ENCODE measurements at places on chromosomes 1 and 21.

- no peak for DNase-seq
Observed at GRCh38 chr1:221431068-221431651, 310.7 kb downstream of the DUSP10 start.

- no peak for DNase-seq
Observed at GRCh38 chr1:225427235-225428067, at the start of gene LBR. Gene LBR, minus strand, starts transcription at chr1:225428038. Its CDS starts 3,963 bp downstream, at chr1:225424075.

- DNase-seq = no peak
Observed at GRCh38 chr1:62452951-62453350, 16.1 kb downstream of the USP1 start.

DNA sequence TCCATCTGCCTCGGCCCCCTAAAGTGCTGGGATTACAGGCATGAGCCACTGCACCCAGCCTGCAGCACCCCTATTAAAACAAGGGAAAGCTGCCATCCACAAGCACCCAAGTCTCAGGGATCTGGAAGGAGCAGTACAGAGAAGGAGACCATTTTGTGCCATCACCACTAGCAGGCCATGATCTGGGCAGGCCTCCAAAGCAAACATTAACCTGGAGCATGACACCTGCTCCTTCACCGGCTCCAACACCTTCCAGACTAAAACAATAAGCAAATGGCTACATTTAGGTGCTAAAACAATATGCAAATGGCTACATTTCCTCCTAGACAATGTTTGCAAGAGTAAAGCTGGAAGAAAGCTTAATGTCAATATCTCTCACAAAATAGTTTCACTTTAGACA is 16.7 kb downstream of the MEAF6 start:
- DNase-seq = no peak

DNA sequence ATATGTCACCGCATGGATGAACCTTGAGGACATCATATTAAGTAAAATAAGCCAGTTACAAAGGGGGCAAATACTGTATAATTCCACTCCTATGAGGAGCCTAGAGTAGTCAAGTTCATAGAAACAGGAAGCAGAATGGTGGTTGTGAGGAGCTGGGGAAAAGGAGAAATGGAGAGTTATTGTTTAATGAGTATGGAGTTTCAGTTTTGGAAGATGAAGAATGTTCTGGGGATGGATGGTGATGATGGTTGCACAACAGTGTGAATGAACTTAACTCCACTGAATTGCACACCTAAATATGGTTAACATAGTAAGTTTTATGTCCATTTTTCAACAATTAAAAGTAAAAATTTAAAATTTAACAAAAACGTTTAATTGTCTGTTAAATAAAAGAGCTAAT is 220.9 kb upstream of the JUN start:
- no peak for DNase-seq

GRCh38 chr1:244820131-244820530 is 15.3 kb upstream of the COX20 start:
- no peak for DNase-seq

- DNase-seq = no peak
Observed at GRCh38 chr1:118868387-118868786, 119.8 kb downstream of the TBX15 start.

DNA sequence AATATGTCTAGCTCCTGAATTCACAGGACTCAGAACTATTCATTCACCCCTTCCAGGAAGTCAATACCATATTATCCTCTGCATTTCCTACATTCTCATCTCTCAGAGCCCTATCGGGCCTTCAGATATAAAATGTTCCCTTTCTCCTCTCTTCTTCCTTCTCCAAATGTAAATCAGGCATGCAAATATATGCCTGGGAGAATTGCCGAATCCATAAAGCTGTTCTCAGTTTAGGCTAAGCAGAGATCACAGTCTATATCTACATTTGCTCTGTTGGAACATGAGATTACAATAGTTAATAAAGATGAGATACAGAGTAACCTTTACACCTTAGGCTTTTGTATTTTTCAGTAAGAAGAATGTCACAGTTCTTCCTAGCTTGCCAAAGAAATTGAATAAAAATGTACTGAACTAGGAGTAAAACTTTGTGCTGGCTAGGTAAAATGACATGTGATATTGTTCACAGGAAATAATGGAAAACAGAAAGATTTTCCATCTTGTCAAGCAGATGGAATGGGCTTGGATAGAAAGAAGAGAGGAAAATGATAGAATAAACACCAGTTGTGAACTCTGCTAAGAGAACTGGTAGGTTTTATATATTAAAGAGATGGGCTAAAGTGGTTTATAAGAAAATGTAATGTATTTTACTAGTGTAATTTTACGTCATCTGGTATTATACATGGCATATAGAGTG is 161.5 kb downstream of the NRIP1 start:
- DNase-seq = no peak

DNA sequence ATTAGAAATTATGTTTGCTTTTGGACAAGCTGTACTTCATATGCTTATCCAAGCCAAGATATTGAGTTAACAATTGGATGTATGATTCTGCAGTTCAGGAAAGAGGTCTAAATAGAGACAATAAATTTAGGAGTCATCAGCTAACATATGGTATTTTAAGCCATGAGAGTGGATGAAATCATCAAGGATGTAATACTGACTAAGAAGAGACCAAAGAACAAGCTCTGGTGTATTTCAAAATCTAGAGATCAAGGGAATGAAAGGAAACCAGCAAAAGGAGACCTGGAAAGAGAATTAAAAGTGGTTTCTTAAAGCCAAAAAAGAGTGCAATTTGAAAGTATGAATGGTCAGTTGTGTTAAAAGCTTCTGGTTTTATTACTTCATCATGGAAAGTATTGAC is 183.6 kb upstream of the BEND5 start:
- DNase-seq = no peak

DNA sequence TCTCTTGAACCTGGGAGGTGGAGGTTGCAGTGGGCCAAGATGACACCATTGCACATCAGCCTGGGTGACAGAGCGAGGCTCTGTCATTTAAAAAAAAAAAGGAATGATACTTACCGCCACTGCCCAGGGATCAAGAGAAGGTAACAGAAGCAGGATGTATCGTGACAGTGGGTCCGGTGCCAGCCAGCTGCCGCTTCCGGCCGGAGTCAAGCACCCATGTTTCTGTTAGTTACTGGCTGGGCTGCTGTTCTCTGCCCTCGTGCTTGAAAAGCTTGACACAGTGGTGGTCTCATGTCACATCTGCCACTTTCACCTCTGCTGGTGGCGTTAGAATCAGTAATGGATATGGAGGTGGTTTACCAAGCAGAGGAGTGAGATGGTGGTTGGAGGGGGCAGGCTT is 21.0 kb downstream of the IFNGR2 start:
- no peak for DNase-seq

DNA sequence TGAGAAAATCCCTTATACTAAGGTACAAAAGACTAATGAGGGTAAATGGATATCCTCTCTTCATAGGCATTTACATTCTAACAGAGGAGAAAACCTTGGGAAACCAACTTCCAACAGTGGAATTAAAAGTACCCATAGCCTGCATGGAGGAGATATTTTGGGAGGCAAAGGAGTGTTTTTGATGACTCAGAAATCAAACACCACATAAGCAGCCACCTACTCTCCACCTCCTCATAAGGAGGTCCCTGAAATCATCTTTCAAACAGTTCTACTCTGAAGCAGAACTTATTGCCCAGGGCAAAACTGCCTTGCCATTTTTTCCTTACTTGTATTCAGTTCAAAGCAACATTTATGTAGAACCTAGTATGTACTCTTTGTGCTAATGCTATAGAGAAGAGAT is 211.3 kb downstream of the KCNH1 start:
- DNase-seq = no peak

GRCh38 chr1:64231654-64232053 is 28.2 kb downstream of the UBE2U start:
- DNase-seq = no peak

GRCh38 chr1:55064861-55065263 is 25.5 kb downstream of the PCSK9 start:
- DNase-seq = peak; percentile 43

DNA sequence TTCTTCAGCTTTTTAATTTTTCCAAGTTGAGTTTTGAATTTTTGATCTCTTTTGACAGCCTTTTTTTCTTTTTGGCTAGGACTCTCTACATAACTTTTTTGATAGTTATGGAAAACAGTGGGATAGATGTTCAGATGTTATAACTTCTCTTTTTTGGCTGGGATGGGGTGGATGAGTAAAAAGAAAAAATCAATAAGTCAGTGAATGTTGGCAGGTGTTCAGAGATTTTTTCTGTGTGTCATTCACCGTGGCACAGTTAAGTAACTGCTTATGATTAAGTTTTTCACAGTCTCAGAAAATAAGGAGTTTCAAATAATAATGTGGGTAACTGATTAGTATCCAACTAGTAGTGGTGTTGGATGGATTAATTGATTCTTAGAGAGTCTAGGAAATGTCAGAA is 24.0 kb downstream of the HS2ST1 start:
- DNase-seq = no peak

- no peak for DNase-seq
Observed at GRCh38 chr1:180915426-180915965, 2.8 kb downstream of the KIAA1614 start.

DNA sequence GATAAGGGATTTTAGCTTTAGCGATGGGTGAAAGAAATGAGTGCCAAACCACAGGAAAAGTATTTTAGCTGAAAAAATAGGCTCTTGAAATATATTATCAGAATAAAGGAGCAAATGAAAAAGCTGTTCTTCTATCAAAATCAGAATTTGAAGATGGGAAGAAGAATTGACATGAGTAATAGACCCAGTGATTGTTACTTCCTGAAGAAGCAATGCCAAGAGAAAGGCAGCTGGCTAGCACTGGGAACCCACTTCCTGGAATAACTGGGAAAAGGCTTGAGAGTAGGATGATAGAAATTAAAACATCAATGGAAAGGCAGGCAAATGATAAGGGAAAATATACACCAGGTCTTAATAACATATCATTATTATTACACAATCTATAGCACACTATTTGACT is 29.9 kb upstream of the LYPLAL1 start:
- no peak for DNase-seq

DNA sequence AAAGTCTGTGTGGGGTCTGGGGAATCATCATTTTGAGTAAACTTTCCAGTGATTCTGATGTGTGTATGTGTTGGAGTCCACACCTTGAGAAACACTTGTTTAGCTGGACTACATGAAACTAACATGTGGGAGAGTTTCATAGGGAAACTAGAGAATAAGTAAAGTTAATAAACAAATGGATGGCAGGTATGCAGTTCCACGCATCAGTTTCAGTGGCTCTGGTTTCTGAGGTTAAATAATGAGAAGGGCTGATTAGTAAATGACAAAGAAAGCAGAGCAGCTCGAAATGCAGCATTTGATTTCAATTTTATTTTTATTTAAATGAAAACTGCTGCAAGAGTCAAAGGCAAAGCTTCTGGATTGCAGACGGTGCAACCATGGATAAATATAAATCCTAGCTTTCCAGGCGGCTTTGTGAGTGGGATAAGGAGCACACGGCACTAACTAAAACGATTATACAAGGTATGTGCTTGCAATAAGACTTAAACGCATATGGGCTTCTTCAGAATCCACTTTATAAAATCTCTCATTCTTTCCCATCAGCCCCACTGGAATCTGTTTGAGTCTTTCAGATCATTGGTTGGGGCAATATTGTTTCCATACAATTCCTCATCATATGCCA is 310.7 kb downstream of the PLPP3 start:
- no peak for DNase-seq

- DNase-seq = peak; percentile 27
Observed at GRCh38 chr1:18805925-18806849, 53.3 kb downstream of the TAS1R2 start.

GRCh38 chr21:32329331-32329730 is 30.7 kb downstream of the MRAP start:
- DNase-seq = peak; percentile 85

DNA sequence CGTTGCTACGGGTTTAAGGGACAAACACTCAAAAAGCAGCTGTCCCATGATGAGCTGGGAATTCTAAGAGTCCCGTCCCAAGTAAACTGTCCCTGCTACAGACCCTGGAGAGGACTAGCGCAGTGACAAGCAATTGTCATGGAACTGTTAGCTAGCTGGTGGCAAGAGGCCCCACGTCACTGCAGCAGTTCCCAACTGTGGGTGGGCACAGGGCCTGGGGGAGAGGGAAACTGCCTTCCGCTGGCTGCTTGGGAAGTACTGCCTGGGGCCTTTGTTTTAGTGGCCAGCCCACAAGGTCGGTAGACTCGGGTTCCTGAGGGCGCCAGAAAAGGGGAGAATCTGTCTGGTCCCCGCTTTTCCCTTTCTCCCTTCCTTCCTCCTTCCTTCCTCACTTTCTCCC is 97.4 kb downstream of the LACTBL1 start:
- DNase-seq = no peak

DNA sequence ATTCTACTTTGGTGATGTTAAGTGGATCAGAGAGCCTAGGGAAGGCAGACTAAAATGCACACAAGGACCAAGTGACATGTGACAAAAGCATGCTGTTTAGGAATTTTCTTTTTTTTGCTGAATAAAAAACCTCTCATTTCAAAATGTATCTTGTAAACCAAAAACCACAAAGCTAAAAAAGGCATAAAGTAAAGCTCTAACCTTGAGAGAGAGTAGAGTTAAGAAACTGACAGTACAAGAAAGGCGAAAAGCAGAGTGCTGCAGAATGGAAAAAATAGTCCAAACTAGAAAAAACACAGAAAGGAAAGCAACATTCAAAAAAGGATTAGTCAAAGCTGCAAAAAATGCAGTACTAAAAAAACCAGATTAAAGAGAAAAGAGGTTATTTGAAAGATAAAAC is 76.5 kb downstream of the EPS15 start:
- no peak for DNase-seq
